ENCODE measurements at places on chromosomes 1 and 21.

DNA sequence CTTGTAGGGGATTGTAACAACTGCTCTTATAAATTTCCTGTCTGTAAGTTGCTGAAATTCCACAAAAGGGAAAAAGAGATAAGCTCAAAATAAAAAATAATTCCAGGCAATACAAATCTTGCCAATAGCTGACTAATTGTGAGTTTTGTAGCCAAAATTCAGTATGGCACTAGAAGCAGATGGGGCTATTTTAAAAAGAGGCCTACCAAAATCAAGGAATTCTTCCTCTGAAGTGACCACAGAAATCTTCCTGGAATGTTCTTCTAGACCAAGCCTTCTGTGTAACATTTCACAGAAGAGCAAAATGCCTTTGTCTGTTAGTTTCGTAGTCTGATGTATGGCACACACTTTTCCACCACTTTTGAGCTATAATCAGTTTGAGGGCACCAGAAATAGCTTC, 127.6 kb downstream of the CYYR1 start:
- DNase-seq: no peak

DNA sequence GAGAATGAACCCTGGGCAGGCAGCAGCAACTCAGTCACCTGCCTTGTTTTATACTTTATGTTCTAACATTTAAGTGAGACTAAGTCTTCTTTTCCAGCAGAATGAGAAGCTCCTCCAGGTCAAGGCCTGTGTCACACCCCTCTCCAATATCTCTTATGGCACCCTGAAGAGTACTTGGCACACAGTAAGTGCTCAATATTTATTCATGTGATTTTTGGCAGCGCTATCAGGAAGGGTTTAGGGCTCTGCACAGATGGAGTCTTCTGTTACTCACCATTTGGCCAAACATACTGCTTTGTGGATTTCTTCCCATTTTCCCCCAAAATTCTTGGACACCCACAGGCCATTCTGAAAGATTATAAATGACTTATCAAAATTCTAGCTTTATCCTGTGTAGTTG, 43.8 kb upstream of the MYBPHL start:
- DNase-seq: no peak

- no peak for DNase-seq
Measured at GRCh38 chr1:216224233-216224632, 199.0 kb downstream of the USH2A start.

DNA sequence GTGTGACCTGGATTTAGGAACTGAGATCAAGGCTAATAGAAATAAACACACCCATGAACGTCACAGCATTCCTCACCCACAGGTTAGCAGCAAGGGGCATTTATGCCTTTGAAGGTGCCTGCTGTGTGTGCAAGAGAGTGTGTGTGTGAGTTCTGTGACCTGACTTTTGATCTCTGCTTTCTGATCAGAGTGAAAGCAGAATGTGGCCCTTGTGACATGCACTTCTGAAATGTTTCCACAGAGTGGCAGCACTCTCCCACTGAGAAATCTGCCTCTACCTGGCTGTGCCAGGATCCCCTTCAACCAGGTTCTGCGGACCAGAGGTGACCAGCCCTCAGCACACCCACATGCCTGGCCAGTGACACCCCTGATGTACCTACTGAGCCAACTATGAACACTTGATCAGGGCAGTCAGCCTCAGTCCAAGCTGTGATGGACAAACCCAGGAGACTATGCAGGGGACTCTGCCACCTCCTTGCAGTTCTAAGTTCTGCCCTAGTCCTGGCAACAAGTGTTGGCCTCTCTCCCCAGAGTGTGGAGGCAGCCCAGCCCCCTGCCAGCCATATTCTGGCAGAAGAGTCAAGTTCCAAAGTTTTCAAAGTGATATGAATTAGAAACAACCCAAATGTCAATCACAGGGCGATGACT, 41.0 kb downstream of the RXRG start:
- DNase-seq: no peak

- DNase-seq: no peak
Measured at GRCh38 chr1:220281159-220281574, 8.9 kb upstream of the RAB3GAP2 start.

- no peak for DNase-seq
Measured at GRCh38 chr1:208778417-208778816, 534.2 kb upstream of the PLXNA2 start.

GRCh38 chr1:27349784-27350662, 8.2 kb downstream of the SYTL1 start:
- DNase-seq: no peak

DNA sequence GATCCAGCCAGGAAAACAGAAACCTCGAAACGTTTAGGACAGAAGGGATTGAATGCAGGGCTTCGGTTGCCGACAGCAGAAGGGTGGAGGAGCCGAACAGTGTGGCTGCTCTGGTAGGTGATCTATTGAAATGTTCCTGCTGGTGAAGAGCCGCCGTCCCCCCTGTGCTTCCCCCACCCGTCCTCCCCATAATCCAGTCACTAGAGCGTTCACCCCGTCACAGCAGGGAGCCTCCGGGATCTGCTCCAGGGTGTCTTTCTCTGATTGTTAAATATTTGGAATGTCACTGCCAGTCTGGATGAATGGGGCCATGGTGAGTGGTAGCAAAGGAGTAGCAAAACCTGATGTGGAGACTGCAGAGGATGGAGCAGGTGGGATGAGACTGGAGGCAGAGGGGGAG, 255.1 kb upstream of the CSF3R start:
- DNase-seq: no peak

DNA sequence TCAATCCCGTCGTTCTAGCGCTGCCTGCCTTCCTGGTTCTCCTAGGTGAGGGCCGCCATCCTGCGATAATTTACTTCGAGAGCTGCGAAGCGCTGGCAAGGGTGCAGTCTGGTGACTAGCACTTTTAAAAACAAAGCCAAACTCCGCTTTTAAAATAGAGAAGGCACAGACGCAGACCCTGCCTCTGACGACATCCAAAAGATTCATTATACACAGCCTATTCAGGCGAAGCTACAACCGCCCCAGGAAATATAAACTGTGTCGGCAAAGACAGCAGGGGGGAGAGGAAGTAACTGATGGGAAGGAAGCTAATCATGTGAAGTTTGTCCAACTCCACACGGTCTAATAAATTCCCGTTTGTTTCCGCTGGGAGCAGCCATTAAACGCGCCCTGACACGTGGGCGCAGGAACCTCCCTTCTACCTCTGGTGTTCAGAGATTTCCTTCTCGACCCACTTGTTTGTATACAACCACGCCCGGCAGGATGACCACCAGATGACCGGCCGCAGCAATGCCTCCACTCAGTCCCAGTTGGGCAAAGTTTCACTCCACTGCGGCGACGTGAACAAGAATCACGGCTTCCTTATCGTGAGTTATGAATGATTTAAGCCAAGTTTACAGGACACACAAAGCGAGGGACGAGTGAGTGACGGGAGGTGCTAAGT, 1.3 kb downstream of the GNG12 start:
- no peak for DNase-seq

DNA sequence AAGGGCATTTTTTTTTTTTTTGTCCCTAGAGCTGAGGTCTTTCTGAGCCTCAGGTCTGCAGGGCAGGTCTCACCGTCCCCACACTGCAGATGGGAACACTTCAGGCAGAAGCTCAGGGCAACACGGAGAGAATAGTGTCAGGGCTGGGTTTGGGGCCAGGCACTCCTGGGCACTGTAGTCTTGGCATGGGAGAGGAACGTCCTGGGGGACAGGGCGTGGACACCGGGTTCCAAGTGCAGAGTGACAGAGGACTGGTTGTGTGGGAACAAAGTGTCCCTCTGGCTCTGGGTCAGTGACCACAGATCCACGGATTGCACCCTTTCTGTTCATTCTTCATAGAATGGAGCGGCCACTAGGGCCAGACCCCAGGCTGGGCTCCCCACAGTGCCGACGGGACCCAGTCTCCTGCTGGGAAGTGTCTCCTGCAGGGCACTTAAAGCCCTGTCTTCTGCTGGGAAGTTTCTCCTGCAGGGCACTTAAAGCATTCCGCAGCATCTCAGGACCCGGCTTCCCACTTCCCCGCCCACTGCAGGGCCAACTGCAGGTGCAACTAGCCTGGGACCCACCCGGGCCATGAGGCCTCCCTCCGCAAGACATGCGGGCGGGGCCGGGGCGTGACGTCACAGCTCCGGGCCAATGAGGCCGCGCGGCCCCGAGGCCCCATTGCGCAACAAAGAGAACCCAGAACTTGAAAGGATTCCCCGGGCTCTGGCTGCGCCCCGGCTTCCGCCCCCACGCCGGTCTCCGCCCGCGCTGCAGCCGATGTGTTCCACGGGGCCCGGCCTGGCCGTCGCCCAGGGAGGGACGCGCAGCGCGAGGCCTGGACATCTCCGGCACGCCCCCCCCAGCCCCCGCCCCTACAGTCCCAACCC, 1.2 kb downstream of the GPR153 start:
- DNase-seq: no peak

DNA sequence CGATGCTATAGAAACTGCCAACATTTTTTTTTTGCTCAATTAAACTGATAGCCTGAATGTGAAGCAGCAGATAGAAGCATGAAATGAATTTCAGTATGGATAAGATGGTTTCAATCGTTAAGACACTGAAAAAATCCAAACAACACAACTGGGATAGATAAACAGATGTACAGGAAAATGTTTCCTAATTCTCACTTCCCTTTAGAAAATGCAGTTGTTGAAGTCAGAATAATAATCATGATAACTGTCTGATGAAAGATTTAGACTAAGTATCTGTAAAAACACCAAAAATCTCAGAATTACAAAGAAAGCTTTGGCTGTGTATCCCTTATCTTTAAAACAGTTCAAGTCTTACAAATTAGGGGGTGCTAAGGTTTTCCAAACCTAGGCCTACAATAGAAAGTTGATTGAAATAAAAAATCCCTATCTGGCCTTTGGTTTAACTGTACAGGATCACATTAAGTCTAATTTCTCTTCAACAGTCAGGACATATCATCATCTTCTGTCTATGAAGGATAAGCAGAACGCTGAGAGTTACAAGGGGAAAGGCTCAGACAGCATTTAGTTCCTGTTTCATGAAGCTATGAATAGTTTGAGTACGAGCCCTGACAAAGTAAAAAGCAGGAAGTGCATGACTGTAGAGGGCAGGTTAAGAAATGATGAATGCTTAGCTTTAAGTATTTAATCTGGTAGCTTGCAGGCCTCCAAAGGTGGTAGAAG, 203.2 kb downstream of the APP start:
- no peak for DNase-seq

DNA sequence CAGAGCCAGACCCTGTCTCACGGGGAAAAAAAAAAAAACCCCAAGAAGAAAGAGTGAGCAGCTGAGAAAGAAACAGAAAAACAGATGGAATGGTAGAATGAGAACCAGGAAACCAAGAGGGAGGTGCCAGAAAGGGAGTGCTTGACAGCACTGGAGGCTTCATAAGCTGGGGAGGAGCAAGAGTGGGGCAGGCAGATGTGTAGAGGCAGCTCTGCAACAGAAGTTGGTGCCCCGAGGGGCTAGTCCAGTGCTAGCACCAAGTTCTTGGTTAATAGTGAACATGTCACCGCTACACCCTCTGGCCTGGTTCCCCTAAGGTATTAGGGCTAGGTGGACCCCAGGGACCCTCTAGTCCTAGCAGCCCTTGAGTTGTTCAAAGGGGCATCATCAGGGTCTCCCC, 98.0 kb downstream of the TGFBR3 start:
- DNase-seq: no peak

DNA sequence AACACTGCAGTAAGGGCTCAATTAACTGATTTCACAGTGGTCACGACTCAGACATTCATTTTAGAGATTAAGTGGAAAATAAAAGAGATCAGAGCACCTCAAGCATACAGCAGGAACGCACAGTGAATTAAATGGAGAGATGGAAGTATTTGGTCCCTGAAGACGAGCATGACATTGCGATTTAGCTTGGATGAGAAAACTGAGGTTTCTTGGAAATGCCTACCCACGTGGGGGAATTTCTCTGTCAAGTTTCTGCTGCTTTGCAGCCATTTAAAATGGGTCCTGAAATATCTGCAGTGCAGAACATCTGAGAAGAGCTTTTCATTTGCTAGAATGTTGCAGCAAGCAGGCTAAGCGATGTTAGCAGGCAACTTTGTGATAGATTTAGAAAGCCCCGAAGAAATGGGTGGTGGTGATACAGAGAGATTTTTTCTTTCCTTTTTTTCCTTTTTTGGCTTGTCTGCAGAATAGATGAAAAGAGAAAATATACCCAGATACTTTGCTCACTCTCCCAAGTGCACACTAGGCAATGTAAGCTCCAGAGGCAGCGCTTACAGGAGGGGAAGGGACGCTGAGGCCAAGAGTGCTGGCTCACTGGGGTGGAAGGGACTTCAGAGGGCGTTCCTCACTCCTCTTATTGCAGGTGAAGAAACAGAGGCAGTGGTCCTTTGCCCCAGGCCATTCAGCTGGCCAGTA, 258.0 kb downstream of the KCNJ6 start:
- DNase-seq: no peak

- DNase-seq: no peak
Measured at GRCh38 chr1:47399138-47399845, 16.8 kb upstream of the FOXE3 start.

DNA sequence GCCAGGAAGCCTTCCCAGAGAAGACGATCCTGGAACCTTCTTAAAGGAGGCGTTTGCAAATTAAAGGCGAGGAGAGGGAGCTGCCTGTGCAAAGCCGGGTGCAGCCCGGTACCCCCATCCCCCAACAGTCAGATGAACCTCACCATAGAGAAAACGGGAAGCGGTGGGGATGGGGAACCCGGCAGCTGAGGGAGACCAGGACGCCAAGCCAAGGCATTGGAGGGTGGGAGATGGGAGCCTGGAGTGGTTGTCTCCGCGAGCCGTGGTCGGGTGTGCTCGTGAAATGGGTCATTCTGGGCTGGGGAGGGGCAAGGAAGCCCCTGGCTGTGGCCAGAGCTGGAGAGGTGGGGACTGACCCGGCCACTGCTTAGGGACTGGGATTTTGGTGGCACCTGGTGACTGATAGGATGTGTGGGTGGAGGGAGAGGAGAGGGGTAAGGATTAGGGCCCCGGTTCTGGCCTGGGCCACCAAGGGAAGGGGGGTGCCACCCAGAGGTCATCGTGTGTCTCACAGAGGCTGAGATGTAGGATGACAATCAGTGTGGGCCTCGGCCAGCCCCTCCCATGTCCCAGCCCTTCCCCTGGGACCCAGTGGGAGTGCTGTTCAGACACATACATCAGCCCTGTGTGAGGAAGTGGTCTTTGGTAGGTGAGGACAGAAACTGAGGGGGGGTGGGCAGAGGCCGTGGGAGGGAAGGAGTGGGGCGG, 676 bp upstream of the PADI2 start:
- no peak for DNase-seq

DNA sequence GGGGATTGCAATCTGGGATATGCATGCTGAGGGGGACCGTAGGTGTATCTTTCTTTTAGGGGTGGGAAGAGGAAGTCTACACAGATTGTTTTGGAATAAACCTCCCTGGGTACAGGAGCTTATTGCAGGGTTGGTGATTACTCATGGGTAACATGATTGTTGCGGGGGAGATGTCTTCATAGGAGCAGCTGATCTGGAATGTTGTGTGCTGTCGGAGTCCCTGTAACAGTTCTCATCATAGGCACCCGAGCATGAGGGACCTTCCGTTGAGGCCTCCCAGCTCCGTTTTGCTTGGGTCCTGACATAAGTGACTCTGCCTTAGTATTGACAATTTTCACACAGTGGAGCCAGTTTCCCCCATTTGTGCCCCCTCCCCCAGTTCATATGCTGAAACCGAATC, 4.2 kb upstream of the PRXL2B start:
- no peak for DNase-seq

GRCh38 chr1:201214886-201215285, 24.3 kb downstream of the IGFN1 start:
- no peak for DNase-seq

- no peak for DNase-seq
Measured at GRCh38 chr1:180941518-180942275, 29.0 kb downstream of the KIAA1614 start.

GRCh38 chr1:41720861-41721410, 197.8 kb downstream of the HIVEP3 start:
- no peak for DNase-seq

Data from cerebellar nuclear complex (tissue), 1 donor.